Stimulated activated memory B cell treated with anti-CD40 and anti-IgM and Interleukin-4, amounts not matched to agents 10 μg/mL and 1 μg/mL and 100 μg/mL, for 72 hours (primary cell): ENCODE measurements at places on chromosomes 7 and 10.

- peak; percentile 80 for ATAC-seq
- no peaks in the 10 kb centered on the region for H3K36me3 ChIP-seq
- peaks cover 22% of the 10 kb centered on the region for H3K4me1 ChIP-seq
- H3K4me3 ChIP-seq = peak overlapping the region; percentile 75
- no peak overlapping the region for H3K27ac ChIP-seq
These were observed 701 bp upstream of the GBX1 start for GRCh38 chr7:151168003-151168786.

GRCh38 chr10:100658269-100658668 lies 87.1 kb upstream of the PAX2 start:
- H3K4me1 ChIP-seq = peaks cover 28% of the 10 kb centered on the region
- H3K27ac ChIP-seq = no peak overlapping the region
- ATAC-seq = no peak
- peaks cover 91% of the 10 kb centered on the region for H3K27me3 ChIP-seq

GRCh38 chr7:88203401-88203800 lies 16.4 kb downstream of the SRI start:
- H3K36me3 ChIP-seq = peaks cover 62% of the 10 kb centered on the region
- no peaks in the 10 kb centered on the region for H3K27me3 ChIP-seq
- ATAC-seq = no peak
- H3K4me3 ChIP-seq = no peak overlapping the region

- no peaks in the 10 kb centered on the region for H3K27me3 ChIP-seq
- no peak overlapping the region for H3K27ac ChIP-seq
- no peak for ATAC-seq
- H3K36me3 ChIP-seq = no peaks in the 10 kb centered on the region
- no peak overlapping the region for H3K4me3 ChIP-seq
These were observed 158.9 kb downstream of the KLF6 start for GRCh38 chr10:3625959-3626751.

DNA sequence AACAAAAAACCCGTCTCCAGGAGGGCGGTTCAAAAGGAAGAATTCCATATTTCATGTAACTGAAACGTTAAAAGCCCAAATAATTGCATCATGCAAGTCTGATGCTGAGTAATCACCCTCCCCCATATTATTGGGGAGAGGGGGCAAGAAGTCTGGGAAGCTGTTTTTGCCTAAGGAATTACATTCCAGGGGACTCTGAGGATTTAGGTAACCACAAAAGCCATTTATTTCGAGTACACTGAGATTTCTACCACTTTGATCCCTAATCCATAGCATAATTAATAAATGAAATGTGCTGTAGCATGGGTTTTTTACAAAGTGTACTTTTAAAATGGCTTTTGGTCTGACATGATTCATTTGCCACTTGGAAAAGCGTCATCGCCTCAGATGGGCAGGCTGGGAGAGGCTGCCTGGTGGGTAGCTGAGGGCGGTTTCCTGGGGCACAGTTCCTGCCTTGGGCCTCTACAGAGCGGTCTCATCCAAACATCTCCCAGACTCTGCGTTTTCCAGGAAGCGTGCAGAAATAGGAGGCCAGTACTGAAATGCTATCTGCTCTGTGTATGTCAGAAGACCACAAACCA lies 106.5 kb downstream of the TCF7L2 start:
- H3K4me3 ChIP-seq = no peak overlapping the region
- no peaks in the 10 kb centered on the region for H3K4me1 ChIP-seq
- H3K36me3 ChIP-seq = no peaks in the 10 kb centered on the region
- H3K27me3 ChIP-seq = peaks cover 22% of the 10 kb centered on the region

- H3K4me3 ChIP-seq = no peak overlapping the region
- no peak for ATAC-seq
- no peaks in the 10 kb centered on the region for H3K36me3 ChIP-seq
- H3K27me3 ChIP-seq = no peaks in the 10 kb centered on the region
- no peak overlapping the region for H3K27ac ChIP-seq
- no peaks in the 10 kb centered on the region for H3K4me1 ChIP-seq
These were observed 423.6 kb upstream of the LRGUK start for GRCh38 chr7:133703547-133703946.

GRCh38 chr10:47421057-47421952 lies 37.2 kb upstream of the ZNF488 start:
- no peaks in the 10 kb centered on the region for H3K4me1 ChIP-seq
- no peak overlapping the region for H3K27ac ChIP-seq
- no peak overlapping the region for H3K4me3 ChIP-seq
- peak; percentile 47 for ATAC-seq

- peak; percentile 98 for ATAC-seq
- H3K4me3 ChIP-seq = peak overlapping the region; percentile 52
- no peaks in the 10 kb centered on the region for H3K36me3 ChIP-seq
- H3K27ac ChIP-seq = peak overlapping the region; percentile 91
These were observed 14.9 kb upstream of the GIMAP8 start for GRCh38 chr7:150435390-150436073.

GRCh38 chr10:120735773-120736371 lies 115.3 kb upstream of the WDR11 start:
- no peak for ATAC-seq
- no peaks in the 10 kb centered on the region for H3K4me1 ChIP-seq
- peaks cover 23% of the 10 kb centered on the region for H3K27me3 ChIP-seq
- H3K4me3 ChIP-seq = no peak overlapping the region

- ATAC-seq = no peak
- peak overlapping the region; percentile 52 for H3K4me3 ChIP-seq
- no peaks in the 10 kb centered on the region for H3K27me3 ChIP-seq
These were observed 13.8 kb downstream of the PSAP start for GRCh38 chr10:71837098-71837827.

DNA sequence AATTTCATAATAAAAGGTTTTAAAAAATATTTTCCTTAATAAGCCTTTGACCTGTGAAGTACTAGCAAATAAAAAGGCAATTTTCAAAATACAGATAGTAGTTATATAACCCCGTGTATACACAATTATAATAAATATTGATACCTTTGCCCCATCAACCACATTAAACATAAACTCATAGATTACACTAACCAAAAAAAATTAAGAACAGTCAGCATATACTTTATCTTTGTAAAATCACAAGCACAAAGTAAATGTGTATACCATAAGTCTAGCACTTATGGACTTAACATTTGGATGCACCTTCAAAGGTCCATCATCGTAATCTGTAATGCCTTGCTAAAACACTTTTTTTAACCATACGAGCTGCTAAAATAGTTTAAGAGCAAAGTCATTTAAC lies 123.4 kb downstream of the SNX13 start:
- H3K27ac ChIP-seq = no peak overlapping the region
- ATAC-seq = no peak
- no peak overlapping the region for H3K4me3 ChIP-seq
- H3K36me3 ChIP-seq = peaks cover 56% of the 10 kb centered on the region
- no peaks in the 10 kb centered on the region for H3K27me3 ChIP-seq

DNA sequence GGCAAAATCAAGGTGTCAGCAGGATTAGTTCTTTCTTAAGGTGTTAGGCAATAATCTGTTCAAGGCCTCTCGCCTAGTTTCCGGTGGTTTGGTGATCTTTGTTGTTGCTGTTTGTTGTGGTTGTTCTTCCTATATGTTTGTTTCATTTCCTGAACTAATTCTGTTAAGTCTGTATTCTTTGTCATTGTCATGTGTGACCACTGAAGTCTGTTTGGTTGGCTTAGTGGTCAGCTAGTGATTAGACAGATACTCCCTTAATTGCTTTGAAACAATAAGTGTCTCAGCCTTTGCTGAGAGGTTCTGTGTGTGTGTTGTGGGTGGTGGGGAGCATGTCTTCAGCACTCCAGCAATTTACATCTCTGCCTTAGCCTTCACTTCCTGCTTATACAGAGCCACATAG lies 46.0 kb downstream of the ABCC2 start:
- H3K36me3 ChIP-seq = peaks cover 23% of the 10 kb centered on the region
- no peaks in the 10 kb centered on the region for H3K4me1 ChIP-seq
- no peaks in the 10 kb centered on the region for H3K27me3 ChIP-seq
- H3K27ac ChIP-seq = no peak overlapping the region
- ATAC-seq = no peak

- H3K4me3 ChIP-seq = no peak overlapping the region
- H3K27ac ChIP-seq = no peak overlapping the region
- H3K27me3 ChIP-seq = no peaks in the 10 kb centered on the region
- no peaks in the 10 kb centered on the region for H3K4me1 ChIP-seq
- no peak for ATAC-seq
These were observed 527.4 kb downstream of the DNAJB6 start for GRCh38 chr7:157863906-157864810.

DNA sequence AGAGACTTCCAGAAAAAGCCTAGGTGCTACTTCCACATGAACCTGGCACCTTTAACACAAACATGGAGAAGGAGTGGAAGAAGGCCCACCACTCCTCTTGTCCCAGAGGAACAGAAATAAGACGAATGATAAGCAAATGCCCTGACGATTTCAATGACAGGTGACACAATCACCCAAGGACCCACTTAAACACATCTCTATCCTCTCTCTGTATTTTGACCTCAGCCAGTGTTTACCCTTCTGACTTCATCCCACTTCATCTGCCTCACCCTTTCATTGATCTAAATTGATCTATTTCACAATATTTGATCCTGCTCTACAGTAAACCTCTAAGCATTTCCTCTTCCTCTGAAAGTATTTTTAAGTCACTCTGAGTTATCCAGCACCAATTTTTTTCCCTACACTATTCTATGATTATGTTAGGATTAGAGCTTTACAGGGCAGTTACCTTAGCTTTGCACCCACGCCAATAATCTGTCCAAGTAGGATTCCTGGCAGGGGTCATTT lies 9.1 kb downstream of the GOT1 start:
- peaks cover 65% of the 10 kb centered on the region for H3K36me3 ChIP-seq
- H3K4me1 ChIP-seq = peaks cover 2% of the 10 kb centered on the region
- no peak for ATAC-seq
- no peak overlapping the region for H3K27ac ChIP-seq
- no peaks in the 10 kb centered on the region for H3K27me3 ChIP-seq

GRCh38 chr10:131885391-131886165 lies 15.2 kb upstream of the PPP2R2D start:
- no peak overlapping the region for H3K27ac ChIP-seq
- ATAC-seq = peak; percentile 95
- H3K4me1 ChIP-seq = no peaks in the 10 kb centered on the region
- no peaks in the 10 kb centered on the region for H3K36me3 ChIP-seq
- H3K4me3 ChIP-seq = no peak overlapping the region
- no peaks in the 10 kb centered on the region for H3K27me3 ChIP-seq

DNA sequence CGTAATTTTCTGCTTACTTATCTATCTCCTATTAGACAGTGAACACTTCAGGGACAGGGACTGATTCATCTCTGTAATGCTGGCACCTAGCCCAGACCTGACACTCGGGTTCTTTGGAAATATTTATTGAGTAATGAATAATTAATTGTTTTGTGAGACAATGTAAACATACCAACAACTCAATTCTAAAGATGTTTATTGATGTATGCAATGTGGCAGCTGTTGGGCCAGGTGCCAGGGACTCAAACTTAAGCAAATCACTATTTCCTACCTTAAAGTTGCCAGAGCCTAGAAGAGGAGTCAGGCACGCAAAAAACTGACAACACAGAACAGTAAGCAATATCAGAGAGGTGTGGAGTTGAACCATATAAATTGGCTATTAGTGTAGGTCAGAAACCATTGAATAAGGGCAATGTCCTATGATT lies 63.6 kb upstream of the BMPER start:
- H3K4me1 ChIP-seq = no peaks in the 10 kb centered on the region
- no peaks in the 10 kb centered on the region for H3K36me3 ChIP-seq
- no peak overlapping the region for H3K4me3 ChIP-seq
- H3K27me3 ChIP-seq = no peaks in the 10 kb centered on the region

DNA sequence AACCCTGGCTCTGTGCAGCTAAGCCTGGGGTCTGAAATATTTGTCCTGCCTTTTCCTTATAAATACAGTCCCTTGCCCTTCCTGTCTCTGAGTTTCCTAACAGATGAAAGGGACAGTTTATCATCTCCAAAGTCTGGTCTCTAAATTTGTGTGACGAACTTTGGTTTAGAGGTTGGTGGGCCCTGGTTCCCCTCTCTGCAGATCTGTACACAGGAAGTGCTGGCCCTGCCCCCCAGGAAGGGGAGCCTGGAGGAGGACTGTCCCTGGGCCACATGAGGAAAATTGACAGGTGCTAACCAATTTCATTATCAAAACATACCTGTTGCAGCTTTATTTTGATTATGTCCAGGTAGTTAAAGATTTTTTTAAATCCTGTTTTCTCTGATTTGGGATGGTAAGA lies 34.5 kb downstream of the PPP2R2D start:
- peaks cover 20% of the 10 kb centered on the region for H3K4me1 ChIP-seq
- H3K36me3 ChIP-seq = peaks cover 40% of the 10 kb centered on the region
- H3K4me3 ChIP-seq = no peak overlapping the region
- H3K27ac ChIP-seq = no peak overlapping the region
- H3K27me3 ChIP-seq = no peaks in the 10 kb centered on the region

DNA sequence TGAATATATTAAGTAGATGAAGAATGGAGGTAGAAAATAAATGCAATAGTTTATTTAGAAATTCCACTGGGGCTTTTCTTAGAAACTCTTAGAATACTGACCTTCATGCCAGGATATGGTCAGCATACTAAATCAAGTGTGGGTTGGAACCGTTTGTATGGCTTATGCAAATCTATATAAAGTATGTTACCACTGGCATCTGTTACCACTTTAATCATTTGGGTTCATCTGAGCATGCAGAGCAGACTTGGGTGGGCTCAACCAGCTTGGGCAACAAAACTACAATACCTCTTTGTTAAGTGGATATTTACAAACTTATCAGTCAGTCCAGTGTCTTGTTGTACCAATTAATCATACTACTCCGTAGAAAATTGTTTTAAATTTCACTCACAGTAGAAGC lies 125.8 kb downstream of the CRPPA start:
- H3K4me1 ChIP-seq = no peaks in the 10 kb centered on the region
- no peak overlapping the region for H3K4me3 ChIP-seq
- no peak overlapping the region for H3K27ac ChIP-seq
- H3K27me3 ChIP-seq = no peaks in the 10 kb centered on the region
- no peak for ATAC-seq
- no peaks in the 10 kb centered on the region for H3K36me3 ChIP-seq

DNA sequence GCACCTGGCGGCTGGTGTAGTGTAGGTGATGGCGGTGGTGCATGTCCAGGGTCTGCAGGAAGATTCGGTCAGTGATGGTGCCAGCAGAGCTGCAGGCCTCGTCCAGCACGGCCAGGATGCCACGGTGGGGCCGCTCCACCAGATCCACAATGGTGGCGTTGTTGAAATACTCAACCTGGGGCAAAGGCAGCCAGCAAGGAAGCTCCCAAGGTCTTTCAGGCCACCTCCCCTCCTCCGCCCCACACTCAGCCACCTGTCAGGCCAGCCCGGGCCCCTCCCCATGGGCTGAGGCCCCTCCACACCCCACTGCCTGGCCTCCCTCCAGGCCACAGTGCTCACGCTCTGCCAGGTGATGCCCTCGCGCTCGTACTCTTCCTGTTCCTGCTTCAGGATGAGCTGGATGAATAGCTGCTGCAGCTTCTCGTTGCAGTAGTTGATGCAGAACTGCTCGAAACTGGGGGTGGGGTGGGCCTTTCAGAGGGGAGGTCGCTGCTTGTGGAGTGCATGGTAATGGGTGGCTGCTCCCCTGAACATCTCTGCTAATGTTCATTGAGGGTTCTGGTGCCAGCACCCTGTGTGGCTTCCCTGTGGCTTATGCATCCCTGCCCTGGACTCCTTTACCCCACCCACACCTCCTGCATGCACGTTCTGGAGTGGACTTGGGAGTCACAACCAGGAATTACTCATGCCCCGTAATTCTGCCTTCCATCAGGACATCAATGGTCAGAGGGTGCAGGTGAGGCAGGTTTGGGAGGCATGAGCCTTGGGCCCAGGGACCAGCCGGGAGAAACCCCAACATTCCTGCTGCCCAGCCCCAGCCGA lies 8.9 kb downstream of the MYO1G start:
- no peak overlapping the region for H3K27ac ChIP-seq
- H3K4me3 ChIP-seq = no peak overlapping the region
- peaks cover 35% of the 10 kb centered on the region for H3K4me1 ChIP-seq
- no peaks in the 10 kb centered on the region for H3K27me3 ChIP-seq
